ENCODE measurements at places on chromosomes 4 and X.

DNA sequence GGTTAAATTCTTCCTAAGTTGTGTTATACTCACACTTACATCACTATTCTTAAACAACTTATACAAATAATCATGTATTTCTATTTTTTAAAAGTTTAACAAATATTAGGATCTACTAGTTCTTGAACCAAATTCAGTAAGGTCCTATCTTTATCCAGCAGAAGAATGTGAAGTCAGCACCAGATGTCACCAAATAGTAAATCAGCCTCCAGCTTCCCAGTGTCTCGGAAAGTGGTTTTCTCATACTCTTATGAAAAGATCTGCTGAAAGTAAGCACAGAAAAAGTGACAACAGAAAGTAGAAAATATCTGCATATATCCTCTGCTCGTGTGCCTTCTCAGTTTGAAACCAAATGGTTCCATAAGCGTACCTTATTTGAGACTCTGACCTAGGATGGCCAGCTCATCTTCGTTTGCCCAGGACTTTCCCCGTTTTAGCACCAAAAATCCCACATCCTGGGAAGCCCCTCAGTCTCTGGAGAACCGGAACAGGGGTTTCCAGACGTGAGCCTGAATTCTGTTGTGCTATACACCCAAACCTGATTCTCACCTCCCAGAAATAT lies 98.0 kb upstream of the DCLK2 start:
- DNase-seq = no peak

DNA sequence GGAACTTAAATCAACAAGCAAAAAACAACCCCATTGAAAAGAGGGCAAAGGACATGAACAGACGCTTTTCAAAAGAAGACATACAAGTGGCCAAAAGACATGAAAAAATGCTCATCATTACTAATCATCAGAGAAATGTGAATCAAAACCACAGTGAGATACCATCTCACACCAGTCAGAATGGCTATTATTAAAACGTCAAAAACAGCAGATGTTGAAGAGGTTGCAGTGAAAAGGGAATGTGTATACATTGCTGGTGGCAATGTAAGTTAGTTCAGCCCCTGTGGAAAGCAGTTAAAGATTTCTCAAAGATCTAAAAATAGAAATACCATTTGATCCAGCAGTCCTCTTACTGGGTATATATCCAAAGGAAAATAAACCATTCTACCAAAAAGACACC lies 22.6 kb downstream of the RTL9 start:
- DNase-seq = peak; percentile 53

DNA sequence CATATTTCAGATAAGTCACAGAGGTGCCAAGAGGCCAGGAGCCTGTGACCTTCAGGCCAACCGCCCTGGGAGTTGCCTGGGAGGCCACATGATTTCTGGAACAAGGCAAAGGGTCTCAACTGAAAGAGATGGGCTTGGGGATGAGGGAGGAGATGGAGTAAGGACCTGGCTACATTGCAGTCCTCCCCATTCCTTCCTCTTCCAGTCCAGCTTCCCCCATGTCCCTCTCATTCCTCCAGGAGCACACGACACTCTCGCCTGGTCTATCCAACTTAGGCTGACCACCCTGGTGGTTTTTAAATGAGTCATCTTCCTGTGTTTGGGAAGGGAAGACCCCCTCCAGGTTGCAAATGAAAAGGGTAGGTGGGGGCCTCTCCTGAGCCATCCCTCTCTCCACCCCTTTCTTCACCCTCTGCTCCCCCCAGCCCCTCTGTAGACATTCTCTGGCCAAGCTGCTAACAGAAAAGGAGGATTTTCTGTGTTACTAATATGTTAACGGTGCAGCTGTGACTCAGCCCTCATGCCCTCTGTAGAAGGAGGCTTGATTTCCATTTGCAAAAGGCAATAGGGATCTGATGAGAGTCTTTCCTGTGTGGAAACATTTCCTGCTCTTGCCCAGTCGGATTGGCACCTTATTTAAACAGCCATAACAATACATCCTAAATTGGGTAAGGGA lies 79.2 kb downstream of the RTL5 start:
- DNase-seq = no peak

GRCh38 chr4:168631241-168632162 lies 134.7 kb downstream of the PALLD start:
- DNase-seq = no peak

- DNase-seq = no peak
Observed at GRCh38 chr4:53920116-53920515, 144.3 kb downstream of the CHIC2 start.

Data from fibroblast of skin of left biceps (primary cell).